ENCODE measurements at places on chromosomes 16 and 17. TPM values are rescaled to one million over a fixed set of nuclear protein-coding genes. Genes with fewer than 3 reads are reported as not detected.

The OMG gene
- polyA plus RNA-seq, result 41.6 TPM

The LGALS9B gene
- polyA plus RNA-seq, result 0.39 TPM

The SOCS7 gene
- 8.3 TPM for polyA plus RNA-seq

The CCL7 gene
- polyA plus RNA-seq, result 1.0 TPM

The DOC2A gene
- polyA plus RNA-seq, result 1.4 TPM

The CSH1 gene
- not detected for polyA plus RNA-seq
